ENCODE measurements at places on chromosomes 5 and 9.

DNA sequence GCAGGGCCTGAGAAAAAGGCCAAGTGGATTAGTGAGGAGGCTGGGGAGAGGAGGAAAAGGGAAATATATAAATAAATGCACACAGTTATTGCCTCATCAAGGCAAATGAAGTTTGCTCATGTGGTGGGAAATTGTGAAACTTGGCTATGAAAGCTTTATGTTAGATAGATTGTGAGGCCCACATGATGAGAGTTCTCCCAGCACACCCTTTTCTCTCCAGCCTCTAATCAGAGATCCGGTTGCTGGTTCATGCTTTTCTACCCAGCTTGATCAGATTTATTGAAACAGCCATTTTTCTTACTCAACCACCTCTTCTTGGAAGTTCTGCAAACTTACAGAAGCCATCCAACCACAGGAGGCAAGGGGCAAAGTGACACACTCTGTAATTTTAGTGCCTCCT, 125.8 kb upstream of the KLF4 start:
- DNase-seq = no peak

GRCh38 chr9:91060520-91061343, 259.1 kb downstream of the SYK start:
- peak; percentile 44 for DNase-seq

GRCh38 chr5:137636830-137637714, 98.8 kb downstream of the KLHL3 start:
- no peak for DNase-seq

DNA sequence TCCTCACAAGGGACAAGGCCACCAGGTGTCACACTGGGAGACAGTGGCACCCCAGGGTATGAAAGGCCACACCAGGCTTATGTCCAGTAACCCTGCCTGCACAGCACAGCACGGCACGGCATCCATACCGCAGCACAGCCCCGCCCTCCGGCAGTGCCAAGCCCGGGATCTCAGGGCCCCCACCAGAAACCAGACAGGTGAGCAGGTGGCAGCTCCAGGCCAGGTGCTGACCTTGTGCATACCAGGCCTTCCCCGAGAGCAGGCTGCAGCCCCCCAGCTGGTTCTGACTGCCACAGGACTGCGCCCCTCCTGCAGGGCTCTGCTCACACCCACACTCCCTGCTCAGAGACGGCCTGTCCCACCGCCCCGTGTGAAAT, 56.5 kb downstream of the ADAMTS2 start:
- no peak for DNase-seq

DNA sequence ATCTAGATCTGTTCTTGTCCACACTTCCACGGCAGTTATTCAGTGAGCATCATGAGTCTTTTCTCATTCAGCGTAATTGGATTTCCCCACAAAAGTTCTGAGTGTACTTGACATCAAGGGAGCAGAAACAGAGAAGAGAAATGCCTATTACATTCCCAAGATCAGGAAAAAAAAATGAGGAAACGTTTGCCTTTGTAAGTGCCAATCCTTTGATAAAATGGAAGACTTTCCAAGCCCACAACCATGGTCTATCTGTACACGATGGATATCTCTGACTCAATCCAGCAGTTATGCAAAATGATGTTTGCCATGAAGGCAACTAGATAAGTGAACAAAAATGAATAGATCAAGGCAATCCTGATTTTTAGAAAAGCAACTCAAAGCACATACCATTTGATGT, 235.9 kb downstream of the DOCK8 start:
- no peak for DNase-seq

- no peak for DNase-seq
Observed at GRCh38 chr9:95363051-95363841, 45.7 kb upstream of the FANCC start.

DNA sequence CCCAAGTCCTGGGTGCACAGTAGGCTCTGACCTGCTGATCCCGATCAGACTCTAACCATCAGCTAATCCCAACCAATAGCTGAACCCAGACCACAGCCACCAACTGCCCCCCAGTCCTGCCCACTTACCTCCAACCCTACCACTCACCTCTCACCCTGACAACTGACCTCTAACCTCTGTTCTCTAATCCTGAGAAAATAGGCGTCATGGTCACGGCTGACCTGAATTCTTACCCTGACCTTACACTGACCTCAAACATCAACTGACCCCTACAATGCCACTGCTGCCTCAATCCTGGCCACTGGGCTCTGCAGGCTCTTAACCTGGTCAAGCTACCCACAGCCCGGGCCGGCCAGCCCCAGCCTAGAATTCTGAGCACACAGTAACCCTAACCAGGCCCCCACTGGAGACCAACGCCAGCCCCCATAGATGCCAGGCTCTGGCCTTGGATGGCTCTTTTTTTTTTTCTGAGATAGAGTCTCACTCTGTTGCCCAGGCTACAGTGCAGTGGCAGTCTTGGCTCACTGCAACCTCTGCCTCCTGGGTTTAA, 63.8 kb upstream of the ASS1 start:
- no peak for DNase-seq

GRCh38 chr9:70257502-70257901, 1.3 kb upstream of the SMC5 start:
- DNase-seq = no peak

DNA sequence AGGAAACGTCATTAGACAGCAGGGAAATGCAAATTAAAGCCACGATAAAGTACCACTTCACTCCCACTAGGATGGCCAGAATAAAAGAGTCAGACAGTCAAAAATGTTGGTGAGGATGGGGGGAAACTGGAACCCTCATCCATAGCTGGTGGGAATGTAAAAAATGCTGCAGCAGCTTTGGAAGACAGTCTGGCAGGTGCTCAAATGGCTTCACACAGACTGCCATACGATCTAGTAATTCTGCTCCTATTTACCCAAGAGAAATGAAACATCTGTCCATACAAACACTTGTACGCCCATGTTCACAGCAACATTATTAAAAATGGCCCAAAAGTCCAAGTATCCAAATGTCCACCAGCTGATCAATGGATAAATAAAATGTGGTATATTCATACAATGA, 158.9 kb upstream of the PHYKPL start:
- no peak for DNase-seq

DNA sequence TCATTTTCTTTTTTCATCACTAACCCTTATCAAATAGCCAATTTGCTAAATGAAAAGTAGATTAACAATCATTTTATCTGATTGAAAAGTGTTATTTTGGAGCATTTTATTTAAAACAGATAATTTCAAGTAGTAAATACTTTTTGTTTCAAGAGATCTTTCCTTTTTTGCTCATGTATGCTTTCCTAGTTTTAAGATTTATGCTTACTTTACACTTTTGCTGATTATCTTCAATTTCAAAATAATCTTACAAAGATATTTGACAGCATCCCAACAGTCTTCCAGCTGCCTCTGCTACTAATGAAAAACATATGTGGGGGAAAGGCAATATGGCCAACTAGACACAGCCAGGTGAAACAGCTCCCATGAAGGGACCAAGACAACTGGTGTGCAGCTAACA, 1027.3 kb upstream of the CDH9 start:
- DNase-seq = no peak

All from tibial nerve (tissue), 4 donors.